Activated CD4-positive, CD25-positive, alpha-beta regulatory T cell (primary cell): ENCODE measurements at places on chromosomes 1 and 21.
A peak's percentile ranks its signal among the peaks of the same experiment; 100 is the strongest.

GRCh38 chr1:91700771-91701471, 185.0 kb downstream of the TGFBR3 start:
- DNase-seq = no peak

DNA sequence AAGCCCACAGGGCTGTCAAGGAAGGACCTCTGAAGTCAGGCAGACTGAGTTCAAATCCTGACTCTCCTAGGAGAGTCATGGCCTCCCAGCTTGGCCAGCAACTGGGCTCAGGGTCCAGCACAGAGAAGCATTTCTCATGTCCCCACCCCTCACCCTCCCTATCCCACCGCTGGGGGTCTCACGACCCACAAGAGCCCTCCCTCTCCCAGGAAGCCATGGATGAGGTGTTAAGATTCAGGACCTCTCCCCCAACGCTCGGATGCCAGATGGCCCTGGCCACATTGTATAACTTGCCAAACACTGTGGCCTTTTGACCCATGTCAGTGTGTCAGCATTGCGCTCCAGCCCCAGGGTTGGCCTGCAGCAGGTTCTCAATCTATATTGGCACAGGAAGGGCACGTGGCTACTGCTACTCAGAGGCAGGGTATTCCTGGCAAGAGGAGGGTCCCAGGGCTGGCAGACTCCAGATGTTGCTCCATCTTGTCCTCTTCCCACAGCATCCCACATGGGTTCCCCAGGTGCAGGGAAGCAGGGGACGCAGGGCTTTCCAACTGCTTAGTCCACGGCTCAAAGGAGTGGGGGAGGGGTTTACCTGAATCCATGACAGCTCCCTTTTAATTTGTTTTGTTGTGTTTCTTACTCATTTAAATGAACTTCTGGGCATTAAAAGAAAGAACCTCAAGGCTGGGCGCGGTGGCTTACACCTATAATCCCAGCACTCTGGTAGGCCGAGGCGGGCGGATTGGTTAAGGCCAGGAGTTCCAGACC, 10.5 kb downstream of the SLC2A1 start:
- no peak for DNase-seq

DNA sequence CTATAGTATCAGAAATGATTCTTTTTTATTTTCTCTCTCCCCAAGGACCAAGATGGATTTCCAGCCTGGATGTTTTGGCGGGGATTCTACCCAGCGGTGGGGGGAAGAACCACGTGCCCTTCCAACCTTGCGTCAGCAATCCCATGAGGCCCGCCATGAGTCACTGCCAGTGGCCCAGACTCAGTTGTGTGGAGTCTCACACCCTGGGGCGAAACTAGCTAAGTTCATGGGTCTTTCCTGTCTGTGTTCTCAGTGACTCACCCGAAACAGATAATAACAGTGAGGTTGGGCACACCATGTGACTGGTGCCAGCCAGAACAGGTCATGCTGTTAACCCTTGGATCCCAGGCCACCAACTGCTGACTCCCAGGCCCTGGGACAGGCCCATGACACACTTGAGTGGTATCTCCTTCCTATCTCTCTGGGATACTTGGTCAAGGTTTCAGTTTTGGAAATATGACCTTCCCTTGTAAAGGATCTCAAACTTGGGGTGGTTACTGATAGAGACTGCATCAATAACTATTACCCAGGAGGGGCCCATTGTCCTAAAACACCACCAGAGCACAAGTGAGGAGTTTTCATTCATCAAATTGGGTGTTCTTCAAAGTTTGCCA, 98.0 kb upstream of the DUSP10 start:
- peak; percentile 24 for DNase-seq

DNA sequence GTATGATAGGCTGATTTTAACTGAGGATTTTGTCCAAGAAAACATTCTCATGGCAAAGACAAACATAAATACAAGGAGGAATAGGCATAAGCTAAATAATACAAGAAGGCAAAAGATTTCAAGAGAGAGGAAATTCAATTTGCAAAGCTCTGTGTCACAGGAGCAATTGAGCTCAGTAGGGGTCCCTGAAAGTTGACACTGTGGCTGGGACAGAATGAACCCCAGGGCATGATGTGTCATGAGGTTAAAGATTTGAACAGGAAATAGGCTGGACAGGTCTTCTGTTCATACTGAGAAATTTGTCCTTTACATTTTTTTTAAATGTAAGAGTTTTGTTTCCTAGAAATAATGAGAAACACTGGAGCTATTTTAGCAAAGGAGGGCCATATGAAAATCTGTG, 555.4 kb upstream of the NEGR1 start:
- DNase-seq = no peak

DNA sequence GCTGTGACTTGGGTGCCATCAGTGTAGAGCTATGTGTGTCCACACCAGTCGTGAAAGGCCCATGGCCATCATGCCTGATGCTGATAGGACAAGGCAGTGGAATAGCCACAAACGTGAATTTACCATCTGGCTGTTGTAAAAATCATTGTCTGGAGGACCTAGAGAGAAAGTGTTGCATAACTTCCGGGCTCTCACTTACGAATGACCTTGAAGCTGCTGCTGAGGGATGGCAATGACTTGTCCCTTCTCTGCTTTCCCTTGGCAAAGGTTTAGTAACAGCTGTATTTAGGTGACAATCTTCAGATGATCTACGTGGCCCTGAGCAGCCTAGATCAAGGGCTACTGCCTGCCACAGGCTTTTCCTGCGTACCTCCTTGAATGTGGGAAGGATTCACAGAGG, 5.8 kb downstream of the ATP1B1 start:
- no peak for DNase-seq

- no peak for DNase-seq
These were observed 222.4 kb upstream of the B3GALT2 start for GRCh38 chr1:193408782-193409293.

GRCh38 chr21:28402616-28402989, 590.1 kb downstream of the LTN1 start:
- DNase-seq = no peak

DNA sequence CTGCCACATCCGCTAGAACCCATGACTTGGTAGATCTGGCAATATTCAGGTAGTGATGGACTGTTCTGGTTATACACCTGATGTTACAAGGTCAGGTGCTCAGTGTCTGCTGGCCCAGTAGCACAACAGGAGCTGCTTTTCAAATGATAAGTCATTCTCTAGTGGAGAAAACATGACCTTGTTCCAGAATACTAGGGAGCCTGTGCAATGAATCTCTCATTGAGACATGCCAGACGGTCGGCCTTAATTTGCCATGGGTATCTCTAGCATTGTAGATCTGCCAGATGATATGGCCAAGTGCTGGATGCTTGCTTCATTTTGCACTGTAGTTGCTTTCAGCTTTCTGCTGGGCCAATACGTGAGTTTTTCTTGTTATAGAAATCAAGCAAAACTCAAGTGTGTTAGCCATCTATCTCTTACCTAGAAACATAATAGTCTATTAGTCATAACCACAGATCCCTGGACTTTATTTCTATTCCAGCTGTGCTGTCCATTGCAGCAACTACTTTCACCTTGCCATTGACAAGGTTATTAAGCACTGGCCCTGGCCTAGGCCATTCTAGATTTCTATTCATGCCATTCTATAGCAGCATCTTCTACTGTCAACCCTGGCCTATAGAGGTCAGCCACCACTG, 13.9 kb upstream of the CENPF start:
- DNase-seq = no peak

- DNase-seq = no peak
These were observed 51.6 kb downstream of the ZNF644 start for GRCh38 chr1:90970208-90970607.

- DNase-seq = peak; percentile 2
These were observed 66.4 kb upstream of the BTG3 start for GRCh38 chr21:17679002-17679600.
